ENCODE measurements at places on chromosomes 2 and 18. TPM values are rescaled to one million over a fixed set of nuclear protein-coding genes. Genes with fewer than 3 reads are reported as not detected.
A peak's percentile ranks its signal among the peaks of the same experiment; 100 is the strongest.

GRCh38 chr2:84880645-84881521, at the start of gene TRABD2A:
TSS of gene TRABD2A (minus strand) at chr2:84881084. CDS start at chr2:84881039, 45 bp downstream.
- DNase-seq, result no peak

GRCh38 chr2:222561817-222562645, 93.9 kb downstream of the FARSB start:
- no peak for DNase-seq

DNA sequence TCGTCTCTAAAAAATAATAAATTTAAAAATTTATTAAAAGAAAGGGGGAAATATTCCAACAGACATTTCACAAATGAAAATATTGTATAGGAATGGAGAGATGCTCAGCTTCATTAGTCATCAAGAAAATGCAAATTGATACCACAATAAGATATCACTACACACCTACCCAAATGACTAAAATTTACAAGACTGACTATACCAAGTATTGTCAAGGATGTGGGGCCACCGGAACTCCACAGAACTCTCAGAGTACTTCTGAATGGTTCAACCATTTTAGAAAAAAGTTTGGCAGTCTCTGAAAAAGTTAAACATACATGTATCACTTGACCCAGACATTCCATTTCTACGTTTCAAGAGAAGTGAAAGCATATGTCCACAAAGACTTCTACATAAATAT, 163.4 kb downstream of the EHBP1 start:
- no peak for DNase-seq

DNA sequence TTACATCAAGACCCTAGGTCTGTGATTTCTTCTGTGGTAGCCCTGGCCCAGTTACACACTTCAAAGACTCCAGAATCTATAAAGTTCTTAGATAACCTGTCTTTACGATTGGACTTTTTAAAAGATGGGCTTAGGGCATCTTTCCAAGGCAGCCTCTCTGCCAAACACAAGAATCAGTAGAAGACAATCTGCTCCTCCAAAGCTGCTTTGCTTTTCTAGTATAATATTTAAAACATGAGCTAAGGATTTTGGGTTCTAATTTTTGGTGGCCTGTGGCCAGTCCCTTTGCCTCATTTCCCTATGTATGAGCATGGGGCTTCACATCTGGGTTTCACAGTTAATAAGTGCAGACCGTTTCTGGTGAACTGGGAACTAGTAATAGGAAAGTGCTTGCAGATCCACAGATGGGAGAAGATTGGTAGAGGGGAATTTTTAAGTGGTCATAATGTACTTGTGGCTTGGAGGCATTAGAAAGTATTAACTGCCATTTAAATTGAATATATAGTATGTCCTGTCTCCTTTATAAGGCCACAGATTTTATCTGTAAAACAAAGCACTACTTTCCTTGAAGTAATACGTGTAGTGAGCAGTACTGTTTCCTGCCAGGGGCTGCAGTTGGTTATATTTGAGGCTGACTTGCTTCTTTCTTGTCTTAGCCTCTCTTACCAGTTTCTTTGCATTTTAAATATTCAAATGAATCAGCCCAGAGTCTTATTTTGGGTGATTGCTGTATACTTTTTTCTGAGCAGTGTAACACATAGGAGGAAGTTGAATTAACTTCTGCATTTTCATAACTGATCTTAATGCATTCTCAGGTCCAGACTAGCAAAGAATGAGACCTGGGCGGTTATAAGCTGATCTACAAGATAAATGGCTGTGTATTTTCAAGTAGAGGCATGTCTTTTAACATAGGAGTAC, 1.5 kb downstream of the ARPC2 start:
- DNase-seq, result no peak

GRCh38 chr2:106126705-106127281, 67.3 kb downstream of the UXS1 start:
- no peak for DNase-seq

DNA sequence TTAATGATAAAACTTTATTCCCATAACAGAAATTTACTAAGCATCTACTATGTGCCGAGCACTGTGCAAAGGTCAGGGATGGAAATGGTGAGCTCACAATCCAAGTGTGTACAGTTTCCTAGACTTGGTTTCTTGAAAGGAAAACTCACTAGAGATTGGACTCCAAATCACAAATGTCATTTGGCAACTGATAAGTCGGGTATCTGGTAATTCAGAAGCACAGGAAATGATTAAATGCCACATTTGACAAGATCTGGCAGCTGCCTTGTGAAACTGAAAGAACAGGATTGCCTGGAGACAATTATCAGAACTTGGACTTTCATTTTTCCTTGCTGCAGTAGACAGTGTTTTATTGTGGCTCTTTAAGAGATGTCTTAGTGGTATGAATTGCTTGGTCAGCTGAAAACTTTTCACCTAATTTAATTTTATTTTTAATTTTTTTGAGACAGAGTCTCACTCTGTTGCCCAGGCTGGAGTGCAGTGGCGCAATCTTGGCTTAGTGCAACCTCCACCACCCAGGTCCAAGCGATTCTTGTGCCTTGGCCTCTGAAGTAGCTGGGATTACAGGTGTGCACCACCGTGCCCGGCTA, 19.2 kb downstream of the ITGA6 start:
- no peak for DNase-seq

- DNase-seq, result no peak
Measured at GRCh38 chr18:3806656-3807055, 356.7 kb downstream of the TGIF1 start.

The NPPC gene
- total RNA-seq, result not detected

The DYTN gene
- total RNA-seq, result not detected

GRCh38 chr2:12007282-12007681, 260.9 kb downstream of the LPIN1 start:
- DNase-seq, result no peak

GRCh38 chr2:99573634-99574251, 83.9 kb upstream of the REV1 start:
- peak; percentile 17 for DNase-seq

DNA sequence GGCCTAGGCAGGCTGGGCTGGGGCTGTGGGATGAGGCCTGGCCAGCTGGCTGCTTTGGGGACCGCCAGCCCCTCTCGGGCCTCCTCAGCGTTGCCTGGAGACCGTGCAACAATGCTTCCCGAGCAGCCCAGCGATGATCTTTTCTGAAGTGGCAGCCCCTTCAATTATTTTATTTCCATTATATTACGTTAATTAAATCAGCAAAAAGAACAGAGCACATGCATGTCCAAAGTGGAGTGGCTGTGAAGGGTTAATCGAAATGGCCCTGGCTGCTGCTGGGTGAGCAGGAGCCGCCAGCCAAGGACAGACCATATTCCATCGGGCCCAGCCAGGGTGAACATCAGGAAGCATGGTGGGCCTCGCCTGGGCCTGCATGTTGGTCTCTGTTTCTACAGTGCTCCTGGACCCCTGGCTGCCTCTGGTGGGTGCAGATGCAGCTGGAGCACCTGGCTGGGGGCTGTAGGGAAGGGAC, 245.5 kb downstream of the MYCN start:
- no peak for DNase-seq

DNA sequence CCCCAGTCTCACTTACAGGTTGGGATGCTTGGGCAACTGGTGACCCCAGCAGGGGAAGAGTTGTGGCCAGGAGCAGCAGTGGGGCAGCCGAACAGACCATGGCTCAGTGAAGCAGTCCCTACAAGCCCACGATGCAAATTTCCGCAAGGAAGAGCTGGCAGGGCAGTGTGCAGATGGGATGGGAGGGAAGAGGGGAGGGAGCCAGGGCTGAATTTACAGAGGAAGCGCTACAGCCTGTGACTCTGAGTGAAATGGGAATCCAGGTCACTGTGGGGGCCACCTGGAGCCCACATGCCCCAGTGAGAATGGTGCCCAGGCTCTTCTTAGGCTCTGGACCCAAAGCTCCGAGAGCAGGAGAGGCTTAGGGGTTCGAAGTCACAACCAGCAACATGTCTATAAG, 27.0 kb upstream of the SELENOI start:
- DNase-seq, result no peak

DNA sequence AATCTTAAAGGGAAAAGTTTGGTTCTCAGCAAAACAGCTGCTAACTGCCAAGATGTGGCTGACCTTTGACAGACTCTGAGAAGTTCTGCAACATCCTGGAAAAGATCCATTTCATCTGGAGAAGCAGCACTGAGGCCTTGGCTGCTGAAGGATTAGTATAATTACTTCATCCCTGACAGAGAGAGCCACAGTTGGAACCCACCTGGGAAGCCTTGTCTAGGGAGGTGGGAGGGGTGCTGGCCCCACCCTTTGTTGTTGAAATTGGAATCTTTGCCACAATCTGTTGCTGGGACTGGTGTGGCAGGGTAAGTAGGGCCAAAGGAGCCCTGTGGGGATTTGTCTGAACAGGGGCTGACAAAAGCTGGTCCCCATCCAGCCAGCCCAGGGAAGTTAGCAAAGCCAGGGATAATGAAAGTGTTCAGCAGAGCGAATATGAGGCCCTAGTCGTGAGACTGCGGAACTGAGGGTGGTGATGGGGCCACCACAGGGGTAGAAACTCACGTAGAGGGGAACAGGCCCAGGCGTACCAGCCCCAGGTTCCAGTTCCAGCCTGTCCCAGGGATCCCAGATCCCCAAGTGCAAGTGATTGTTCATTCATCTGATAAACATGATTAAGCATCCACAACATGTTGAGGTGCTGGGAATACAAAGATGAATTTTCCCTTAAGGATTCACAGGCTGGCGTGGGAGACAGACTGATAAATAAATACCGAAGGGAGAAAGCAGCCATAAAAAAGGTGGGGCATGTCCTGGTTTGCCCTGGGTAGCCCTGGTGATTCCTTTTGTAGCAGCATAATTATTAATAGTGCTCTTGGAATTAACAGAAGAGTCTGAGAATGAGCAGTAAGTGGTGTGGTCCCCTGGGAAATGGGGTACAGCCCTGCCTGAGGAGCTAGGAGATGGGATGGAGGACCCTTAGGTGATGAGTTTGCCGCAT, 60.0 kb downstream of the MYO1B start:
- peak; percentile 6 for DNase-seq

The LIPG gene
- 3.2 TPM for total RNA-seq

DNA sequence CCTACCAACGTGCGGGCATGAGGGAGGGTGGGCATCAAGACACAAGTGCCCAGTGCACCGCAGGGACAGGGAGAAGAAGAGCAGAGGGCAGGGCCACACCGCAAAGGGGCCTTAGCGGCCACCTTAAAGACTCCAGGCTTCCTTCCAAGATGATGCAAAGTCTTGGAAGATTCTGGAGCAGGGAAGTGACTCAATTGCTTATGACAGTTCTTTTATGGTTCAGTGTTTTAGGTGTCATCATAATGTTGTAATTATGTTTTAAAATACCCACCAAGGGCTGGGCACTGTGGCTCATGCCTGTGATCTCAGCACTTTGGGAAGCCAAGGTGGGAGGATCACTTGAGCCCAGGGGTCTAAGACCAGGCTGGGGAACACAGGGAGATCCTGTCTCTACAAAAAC, 44.5 kb upstream of the SEMA4C start:
- no peak for DNase-seq

DNA sequence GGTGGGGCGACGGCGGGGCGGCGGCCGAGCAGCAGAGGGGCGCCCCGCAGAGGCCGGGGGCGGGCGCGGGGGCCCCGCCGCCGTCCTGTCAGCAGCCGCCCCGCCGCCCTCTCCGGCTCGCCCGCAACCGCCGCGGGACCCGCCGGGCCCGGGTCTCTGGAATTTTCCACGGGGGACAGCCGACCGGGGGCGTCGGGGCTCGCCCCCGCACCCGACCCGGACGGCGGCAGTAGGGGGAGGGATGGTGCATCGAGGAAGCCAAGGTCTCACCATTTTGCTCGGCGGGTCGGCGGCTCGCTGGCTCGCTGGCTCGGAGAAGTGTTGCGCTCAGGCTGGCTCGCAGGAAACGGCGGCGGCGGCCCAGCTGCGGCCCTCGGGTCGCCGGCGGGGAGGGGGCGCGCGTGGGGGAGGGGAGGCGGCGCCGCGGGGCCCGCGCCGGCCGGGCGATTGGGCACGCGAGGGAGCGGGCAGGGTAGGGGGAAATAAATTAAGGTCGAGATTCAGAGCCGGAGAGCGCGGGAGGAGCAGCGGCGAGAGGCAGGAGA, 405 bp downstream of the PPP3R1 start:
- DNase-seq, result no peak

GRCh38 chr2:54574107-54574859, 118.2 kb downstream of the SPTBN1 start:
- DNase-seq, result peak; percentile 21

Data from gastrocnemius medialis (tissue), 4 donors.